ENCODE measurements at places on chromosomes 1 and 21.

DNA sequence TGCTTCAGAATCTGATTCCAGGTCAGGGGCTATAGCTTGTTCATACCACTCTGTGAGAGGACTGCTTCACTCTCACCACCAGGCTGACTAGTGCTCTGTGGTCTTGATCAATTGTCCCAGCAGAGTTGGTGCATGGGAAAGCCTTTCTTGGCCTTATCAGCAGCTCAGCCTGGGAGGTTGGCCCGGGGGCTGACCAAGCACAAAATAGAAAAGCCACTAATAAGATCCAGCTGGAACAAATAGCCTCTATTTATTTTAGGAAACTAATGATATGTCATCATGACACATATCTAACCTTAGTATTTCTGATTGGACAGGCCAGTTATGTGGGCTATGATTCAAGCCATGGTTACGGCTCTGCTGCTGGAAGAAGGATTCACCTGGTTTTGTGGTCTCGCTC lies 134.2 kb downstream of the GDAP2 start:
- DNase-seq = no peak

DNA sequence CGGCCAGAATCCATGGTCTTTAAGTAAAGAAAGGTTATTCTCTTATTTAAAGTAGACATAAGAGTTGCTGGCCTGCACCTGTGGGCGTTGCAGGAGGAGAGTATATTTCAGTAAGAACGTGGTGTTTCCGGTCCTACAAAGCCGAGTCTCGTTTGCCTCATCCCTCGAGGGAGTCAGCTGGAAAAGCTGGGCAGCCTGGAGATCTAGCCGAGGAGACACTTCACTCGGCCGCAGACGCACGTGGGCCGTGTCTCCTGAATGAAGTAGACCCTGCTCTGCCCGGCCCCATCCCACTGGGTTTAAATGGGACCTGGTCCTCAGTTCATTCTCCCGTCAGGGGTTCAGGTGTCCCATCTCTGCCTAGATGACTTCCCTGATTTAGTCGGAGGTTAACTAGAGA lies 14.9 kb downstream of the SLC45A1 start:
- no peak for DNase-seq

DNA sequence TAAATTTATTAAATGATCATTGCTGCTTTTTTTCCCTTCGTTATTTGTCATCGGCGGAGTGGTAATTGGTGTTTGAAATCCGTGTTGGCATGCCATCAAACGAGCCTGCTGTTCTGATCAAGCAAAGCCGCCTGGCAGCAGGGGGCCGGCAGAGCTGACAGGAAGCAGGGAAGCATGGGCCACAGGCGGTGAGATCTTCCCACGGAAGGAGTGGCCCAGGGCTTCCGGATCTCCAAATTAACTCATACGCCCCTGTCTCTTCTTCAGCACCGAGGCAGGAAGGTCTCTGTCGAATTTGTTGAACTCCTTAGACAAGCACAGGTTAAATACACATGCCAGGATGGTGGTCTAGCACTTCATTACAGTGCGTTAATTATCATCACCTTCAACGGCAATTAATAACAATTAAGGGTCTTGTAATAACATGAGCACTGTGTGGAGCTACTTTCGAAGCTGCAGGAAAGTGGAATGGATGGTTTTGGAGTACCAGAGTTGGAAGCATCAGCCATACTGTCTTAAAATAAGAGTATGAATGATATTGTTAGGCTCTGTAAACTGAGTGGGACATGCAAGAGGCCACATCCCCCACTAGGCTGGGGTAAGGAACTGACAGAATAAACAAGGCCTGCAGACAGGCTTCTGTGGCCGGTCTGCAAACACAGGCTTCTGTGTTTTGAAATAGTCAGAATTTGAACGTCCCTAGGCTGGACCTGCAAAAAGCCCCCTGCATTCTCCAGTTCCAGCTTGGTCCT lies 199.4 kb upstream of the DAB1 start:
- DNase-seq = no peak

GRCh38 chr1:151867765-151868411 lies 14.4 kb upstream of the THEM5 start:
- no peak for DNase-seq

DNA sequence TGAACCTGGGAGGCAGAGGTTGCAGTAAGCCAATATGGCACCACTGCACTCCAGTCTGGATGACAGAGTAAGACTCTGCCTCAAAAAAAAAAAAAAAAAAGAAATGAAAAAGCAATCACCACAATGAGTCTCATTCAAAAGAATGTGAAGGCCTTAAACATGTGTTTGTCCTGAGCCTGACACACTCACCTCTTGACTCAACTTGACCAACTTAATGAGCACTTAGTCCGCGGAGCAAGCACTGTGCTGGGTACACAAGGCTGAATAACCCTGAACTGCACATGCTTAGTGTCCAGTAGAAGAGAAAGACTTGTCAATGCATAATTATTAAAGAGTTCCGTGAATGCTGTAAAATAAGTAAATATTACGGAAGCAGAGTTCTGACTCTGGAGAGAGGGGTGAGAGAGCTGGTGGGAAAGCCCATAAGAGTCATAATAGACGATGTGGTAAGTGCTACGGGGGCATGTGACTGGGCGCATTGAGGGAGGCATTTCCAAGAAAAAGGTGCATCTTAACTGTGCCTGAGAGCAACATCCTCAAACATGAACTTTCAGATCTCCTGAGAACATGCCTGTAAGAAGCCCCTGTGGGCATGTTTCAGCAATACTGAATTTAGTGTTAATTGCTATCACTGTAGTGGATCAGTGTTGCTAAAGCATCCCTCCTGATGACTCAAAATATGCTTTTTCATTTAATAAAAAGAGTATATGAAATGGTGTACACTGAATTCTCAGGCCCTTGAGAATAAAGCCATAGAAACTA lies 27.2 kb downstream of the MCOLN2 start:
- DNase-seq = no peak

DNA sequence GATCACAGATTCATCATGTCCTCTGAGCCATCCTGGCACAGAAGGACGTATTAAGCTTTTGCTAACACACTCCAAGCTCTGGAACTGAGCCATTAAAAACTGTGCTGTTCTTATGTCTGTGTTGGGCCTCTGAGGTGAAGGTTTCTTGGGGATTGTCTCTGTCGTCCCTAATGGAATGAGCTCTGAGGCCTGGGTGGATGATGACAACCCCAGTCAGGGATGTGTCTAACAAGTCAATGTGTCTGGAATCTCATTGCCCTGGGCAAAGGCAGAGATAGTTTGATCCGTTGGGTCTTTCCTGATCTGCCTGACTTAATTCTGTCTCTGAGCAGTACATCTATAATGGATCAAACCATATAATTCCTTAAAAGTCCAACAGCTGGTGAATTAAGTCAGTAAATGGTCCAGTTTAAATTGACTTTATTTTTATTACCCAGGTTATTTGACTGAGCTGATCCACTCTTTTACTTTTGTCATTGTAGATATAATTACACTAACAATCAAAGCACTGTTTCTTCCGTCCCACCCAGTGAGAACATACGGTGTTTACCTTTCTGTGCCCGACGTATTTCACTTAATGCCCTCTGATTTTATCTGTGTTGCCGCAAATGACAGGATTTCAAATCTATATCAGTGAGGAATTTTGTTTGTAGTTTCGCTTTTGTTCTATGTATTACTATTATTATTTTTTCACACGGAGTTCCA lies 38.8 kb upstream of the OR2B11 start:
- no peak for DNase-seq
